ENCODE measurements at places on chromosomes 3 and 15.

GRCh38 chr3:188573956-188574355, 420.0 kb downstream of the LPP start:
- DNase-seq = no peak

GRCh38 chr3:143220741-143221140, 101.2 kb downstream of the CHST2 start:
- DNase-seq = no peak

DNA sequence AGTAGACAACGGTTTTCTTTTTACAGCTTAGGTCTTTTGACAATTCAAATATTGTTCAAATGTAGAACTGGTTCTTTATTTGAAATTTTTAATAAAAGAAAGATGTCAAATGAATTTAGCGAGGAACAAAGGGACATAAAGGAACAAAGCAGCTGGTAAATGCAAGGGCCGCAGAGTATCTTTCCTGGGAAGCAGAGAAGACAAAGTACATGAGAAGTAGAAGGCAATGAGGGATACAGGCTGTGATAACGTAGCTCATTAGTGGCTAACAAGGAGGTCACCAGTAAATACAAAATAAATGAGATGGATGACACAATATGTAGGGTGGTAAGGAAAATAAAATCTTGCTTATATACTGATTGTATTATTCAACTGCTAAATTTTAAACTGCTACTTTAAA, 762.8 kb downstream of the VGLL3 start:
- no peak for DNase-seq

- DNase-seq = no peak
Observed at GRCh38 chr3:4426782-4427344, 40.2 kb downstream of the SUMF1 start.

DNA sequence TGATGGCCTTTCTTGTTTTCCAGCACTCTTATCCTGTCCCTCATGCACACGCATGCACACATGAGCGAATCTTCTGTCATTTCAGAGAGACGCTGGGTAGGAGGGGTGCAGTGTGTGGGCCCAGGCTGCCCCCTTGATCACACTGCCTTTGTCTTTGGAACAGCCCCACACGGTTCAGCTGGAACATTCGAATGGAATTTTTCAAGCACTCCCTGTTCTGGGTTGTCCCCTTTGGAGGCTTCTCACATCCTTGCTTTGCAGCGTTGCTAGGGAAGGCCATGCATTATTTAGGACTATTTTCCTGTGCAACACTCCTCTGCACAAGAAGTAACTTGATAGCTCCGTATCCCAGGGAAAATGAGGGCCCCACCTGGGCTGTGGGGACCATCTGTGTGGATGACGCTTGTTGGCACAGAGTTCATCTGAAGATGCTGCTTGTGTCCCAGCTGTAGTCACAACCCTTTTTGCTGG, 78.4 kb downstream of the SPSB4 start:
- no peak for DNase-seq

DNA sequence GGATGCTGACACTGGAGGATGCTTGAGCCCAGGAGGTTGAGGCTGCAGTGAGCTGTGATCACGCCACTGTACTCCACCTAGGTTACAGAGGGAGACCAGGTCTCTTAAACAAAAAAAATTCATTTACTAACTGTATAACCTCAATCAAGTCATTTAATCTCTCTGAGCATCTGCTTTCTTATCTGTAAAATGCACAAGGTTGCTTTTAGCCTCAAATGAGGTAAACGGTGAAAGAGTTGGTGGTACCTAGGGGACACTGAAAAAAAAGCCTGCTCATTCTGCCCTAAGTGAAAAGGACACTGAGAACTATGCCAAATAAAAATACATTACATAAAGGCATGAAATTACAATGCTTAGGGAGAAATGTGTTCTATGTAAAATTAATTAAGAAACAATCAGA, 3.4 kb downstream of the PP2D1 start:
- DNase-seq = no peak

GRCh38 chr3:153679714-153680113, 441.5 kb upstream of the ARHGEF26 start:
- DNase-seq = no peak

GRCh38 chr3:192487033-192487432, 240.3 kb downstream of the FGF12 start:
- no peak for DNase-seq

GRCh38 chr3:128736601-128737000, 10.6 kb downstream of the RAB7A start:
- DNase-seq = peak; percentile 54
